Progenitor cell of endocrine pancreas (in vitro differentiated cells): ENCODE measurements at places on chromosomes 1 and 21. TPM values are rescaled to one million over a fixed set of nuclear protein-coding genes. Genes with fewer than 3 reads are reported as not detected.
A peak's percentile ranks its signal among the peaks of the same experiment; 100 is the strongest.

DNA sequence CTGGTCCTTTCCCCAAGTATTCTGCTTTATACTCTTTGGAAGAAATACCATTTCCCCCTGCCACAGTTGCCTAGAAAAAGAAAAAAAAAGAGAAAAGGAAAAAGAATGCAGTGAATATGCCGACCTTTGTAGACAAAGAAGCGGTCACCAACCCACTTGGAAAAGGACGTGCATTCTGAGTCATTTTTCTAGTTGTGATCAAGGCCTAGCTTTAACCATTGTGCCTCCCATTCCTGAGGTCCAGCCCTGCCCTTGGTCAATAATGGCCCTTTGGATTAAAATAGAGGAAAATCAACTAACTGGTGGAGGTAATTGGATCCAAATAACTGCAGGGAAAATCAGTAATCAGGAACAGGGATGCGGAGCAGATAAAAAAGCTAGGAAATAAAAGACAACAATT is 24.8 kb downstream of the S1PR1 start:
- DNase-seq = no peak

- peak; percentile 84 for DNase-seq
These were observed 9.8 kb upstream of the SFN start for GRCh38 chr1:26853156-26853555.

DNA sequence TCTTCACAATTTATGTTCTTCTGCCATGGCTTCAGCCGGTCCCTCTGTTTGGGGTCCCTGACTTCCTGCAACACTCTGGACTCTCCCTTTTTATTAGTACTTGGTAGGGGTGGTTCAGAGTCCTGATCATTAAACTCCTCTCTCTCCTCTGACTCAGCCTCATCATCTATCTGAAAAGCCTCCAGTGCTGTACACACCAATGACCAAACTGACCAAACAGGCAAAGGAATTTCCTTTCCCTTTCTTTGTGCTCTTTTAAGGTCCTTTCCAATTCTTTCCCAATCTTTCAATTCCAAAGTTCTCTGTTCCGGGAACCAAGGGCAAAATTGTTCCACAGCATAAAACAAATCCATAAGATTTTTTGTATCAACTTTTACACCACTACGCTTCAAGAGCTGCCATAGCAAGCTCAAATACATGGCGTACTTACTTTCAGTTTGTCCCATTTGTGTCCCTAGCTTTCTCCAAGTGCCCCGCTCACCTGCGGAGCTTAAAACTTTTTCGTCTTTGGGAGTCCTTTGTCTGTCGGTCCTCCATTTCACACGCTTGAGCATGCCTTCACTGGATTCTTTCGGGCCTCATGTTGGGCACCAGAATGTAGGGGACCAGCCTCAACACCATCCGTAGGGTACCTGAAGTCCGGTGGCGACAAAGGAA is 9.6 kb downstream of the DAP3 start:
- no peak for DNase-seq

DNA sequence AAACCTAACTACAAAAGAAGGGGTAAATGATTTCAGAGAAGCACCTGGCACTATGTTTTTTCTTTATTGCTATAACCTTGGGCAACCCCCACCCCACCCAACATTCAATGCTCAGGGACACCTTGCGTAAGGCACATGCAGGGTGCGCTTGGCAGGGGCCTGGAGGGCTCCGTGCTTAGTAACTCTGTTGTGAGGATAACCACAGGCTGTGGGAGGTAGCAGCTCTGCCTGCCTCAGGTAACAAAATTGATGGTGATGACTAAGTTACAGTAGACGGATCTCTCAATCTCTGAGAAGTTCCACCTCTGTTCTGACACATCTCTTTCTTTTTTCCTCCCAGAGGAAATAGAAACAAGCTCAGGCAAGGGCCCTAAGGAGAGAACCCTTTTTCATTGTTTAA is 8.7 kb upstream of the CCN1 start:
- no peak for DNase-seq

DNA sequence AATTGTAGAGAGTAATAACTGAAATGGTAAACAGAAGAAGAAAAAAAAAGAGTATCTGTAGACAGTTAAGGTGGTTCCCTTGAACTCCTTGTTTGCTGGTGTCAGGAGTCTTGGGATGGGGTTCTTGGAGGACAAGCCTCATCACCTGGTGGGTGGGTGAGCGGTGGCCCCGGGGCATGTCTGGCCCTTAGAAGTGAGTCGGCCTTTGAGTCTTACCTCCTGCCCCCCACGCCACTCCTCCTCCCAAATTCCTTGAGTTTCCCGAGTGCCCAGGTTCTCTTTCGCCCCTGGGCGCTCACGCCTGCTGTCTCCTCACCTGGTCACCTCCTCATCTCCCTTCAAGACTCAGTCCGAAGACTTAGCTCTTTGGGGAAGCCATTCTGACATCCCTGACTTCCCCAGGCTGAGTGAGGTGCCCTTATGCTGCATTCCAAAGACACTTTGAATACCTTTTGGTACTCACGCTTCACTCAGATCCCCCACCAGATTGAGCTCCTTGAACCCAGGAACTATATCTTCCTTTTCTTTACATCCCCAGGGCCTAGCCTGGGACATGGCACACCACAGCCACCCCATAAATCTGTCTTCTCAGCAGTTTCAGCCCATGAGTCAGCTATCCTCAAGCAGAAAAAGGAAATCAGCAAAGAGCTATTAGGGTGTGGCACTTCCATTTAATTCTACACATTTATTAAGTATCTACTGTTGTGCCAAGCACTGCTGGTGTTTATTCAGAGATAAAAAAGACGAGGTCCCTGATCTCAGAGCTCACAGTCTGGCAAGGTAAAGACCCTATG is 13.5 kb upstream of the IKBKE start:
- DNase-seq = no peak

DNA sequence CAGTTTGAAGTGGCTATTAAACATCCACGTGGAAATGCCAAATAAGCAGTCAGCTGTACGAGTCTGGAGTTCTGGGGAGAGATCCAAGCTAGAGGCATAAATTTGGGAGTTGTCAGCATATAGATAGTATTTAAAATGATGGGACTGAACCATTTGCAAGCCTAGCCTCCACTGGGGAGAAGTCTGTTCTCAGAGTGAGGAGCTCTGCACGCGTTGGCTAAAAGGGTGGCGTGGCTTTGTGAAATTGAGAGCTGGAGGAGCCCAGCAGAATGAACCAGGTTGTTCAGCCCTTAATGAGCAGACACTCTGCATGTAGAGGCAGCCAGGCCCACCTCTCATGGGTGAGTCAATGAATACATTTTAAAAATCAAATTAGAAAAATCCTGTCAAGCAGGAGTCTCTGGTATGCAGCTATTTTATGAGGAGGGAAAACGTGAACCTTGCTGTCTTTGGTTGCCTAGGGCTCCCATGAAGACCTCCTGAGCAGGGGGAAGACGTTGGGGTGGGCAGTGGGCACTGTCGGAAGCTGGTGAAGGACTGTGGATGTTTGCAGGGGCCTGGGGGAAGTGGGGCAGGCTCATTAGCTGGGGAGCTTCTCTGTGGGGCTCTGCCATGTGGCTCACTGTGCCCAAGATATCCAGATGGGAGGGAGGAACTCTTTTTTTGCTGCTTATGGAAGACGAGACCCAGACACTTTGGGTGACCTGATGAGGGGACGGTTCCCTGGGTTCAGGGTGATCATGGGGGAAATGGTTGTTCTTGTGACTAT is 18.8 kb downstream of the TMCC2 start:
- DNase-seq = no peak

DNA sequence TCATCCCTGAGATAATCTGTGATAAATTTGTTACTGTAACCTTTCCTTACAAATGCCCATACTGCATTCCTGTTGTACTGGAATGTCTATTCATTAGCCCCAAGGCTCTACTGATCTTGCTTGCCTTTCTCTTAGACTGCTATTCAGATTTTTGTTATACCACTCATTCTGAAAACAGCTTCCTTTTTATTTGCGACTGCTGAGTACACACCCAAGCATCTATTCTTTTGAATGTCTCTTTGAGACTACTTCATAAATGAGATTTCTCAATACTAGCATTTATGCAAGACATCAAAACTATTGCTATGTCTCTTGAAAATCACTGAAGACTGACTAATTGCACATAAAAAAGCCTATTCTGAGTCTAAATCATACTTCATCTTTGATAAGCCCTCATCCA is 38.6 kb downstream of the DENND1B start:
- DNase-seq = no peak

CD34 gene
- total RNA-seq = 0.07 TPM in 1 of 2 replicates, not detected in the other

DNAI4 gene
- 11.7 and 14.3 TPM in 2 replicates for total RNA-seq

TDRKH gene
- 16.3 and 16.5 TPM in 2 replicates for total RNA-seq
